ENCODE measurements at places on chromosomes 3 and 15.

GRCh38 chr15:89578146-89578545 lies 2.9 kb downstream of the TICRR start:
- DNase-seq: no peak

DNA sequence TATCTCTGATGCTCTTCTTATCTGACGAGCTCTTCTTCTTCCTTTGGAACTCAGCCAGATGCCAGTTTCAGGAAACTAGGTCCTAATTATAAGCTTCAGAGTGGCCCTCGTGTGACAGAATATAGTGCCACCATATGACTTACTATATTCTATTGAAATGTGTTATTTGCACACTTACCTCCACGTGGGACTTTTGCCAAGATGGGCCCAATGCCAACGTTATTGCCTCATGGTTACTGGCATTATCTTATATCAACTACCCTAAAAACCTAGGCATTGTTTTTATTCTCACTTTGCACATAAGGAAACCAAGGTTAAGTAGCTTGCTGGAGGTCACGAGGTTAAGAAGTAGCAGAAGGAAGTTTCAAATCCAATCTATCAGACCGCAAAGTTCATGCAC lies 71.3 kb upstream of the SLCO3A1 start:
- no peak for DNase-seq

DNA sequence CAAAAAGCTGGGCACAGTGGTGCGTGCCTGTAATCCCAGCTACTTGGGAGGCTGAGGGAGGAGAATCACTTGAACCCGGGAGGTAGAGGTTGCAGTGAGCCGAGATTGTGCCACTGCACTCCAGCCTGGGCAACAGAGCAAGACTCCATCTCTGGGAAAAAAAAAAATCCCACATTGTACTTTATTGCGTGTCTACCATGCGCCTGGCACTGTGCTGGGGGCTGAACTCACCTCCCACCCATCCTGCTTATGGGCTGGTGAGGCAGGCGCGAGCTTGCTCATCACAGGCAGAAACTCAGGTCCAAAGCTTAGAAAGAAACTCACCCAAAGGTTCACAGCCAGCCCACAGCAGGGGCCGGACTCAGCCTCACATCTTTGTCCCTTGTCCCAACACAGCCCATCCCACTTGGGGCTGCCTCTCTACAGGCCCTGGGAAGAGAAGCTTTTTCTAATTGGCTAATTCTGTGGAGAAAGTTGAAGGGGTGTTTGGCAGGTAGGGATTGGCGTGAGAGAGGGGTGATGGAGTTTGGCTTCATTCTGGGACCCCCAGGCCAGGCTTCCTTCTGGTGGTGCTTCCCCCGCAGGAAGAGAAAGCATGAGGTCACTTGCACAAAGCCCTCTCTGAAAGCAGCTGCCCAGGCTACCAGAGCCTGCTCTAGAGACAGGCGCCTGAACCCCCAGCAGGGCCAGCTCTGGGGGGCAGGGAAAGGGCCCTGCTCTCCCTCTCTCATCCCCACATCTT lies 122.6 kb upstream of the SMAD3 start:
- DNase-seq: no peak

DNA sequence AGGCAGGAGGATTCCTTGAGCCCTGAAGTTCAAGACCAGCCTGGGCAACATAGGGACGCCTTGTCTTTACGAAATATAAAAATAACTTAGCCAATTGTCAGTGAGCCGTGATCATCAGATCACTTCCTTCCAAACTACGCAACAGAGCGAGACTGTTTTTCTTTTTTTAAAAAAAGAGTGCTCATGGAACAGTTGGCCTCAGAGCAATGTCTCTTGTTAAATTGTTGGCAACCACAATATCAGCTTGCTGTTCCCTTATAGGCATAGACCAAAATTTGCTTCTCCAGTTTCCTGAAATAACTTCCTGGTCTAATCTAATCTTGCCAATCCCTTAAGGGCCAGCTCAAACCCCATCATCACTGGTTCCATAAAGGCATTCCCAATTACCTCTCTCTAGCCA lies 93.3 kb upstream of the SLC4A7 start:
- no peak for DNase-seq

- DNase-seq: no peak
Measured at GRCh38 chr3:123026565-123027291, 835 bp downstream of the SEMA5B start.

GRCh38 chr15:61383421-61383820 lies 154.3 kb upstream of the RORA start:
- DNase-seq: no peak

DNA sequence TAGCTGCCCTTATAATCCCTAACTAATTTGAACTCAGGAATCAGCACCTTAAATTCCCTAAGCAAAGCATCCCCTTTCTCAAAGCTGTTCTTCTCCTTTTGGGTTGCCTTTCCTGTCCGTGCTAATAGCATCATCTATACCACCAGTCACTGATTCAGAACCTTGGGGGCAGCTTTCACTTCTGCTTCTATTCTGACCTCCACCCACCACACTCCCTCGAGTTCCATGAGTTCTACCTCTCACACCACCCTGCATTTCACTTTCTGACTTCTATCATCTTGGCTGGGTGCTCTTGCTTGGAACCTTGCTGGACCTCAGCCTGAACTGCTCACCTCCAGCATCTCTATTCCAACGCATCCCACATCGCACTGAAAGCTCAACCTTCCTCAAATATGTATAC lies 55.4 kb upstream of the KCNMB2 start:
- no peak for DNase-seq

GRCh38 chr3:116034794-116035193 lies 410.5 kb downstream of the LSAMP start:
- DNase-seq: no peak

DNA sequence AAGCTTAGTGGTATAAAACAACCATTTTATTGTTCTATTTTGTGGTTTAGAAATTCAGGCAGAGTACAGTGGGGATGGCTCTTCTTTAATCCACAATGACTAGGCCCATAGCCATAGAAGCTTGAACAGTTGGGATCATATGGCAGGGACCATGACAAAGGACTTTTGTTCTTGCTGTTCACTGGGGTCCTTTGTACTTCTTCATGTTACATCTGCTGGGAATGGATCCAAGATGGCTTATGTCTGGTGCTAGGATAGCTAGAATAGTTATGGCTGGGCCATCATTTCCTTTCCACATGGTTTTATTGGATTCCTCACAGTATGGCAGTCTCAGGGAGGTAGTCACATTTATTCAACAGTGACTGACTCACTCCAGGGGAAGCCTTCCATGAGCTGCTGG lies 427.9 kb upstream of the AGTR1 start:
- DNase-seq: no peak

DNA sequence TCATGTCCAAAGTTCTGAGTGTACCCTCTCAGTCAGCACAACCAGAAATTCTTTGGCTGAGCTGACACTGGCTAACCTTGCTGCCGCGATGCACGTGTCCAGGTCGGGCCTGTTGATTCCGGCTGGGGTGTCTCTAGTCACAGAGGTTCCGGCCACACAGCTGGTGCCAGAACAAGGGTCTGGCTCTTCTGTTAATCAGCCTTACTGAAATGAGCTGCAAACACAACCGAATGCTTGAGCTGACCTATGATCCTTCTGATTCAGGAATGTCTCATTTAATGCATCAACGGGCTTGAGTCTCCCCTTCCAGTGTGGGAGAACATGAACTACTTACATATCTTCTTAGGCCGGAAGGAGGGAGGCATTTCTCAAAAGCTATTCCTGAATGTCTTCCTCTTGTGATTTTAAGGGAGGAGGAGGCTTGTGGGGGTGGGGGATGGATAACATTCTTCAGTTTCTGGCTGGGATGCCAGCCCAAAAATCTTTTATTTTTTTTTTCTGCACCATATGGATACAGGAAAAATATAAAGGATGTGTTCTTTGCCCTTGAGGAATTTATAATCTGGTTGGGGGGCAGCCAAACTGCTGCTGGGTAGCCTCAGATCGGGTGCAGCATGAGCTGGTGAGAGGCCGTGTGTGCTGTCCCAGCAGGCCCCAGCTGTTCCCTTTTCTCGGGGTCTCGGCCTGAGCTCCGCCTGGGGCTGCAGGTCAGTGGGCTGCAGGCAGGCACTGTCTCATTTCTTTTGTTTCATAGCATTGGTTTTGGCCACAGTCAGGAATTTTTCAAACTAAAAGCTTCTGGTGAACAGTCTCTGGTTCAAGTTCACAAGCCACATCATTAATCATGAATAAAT lies 319.1 kb upstream of the TBL1XR1 start:
- DNase-seq: no peak

- DNase-seq: no peak
Measured at GRCh38 chr15:72785432-72785831, 1.9 kb upstream of the ADPGK start.

GRCh38 chr15:75143738-75144334 lies 57.8 kb upstream of the C15orf39 start:
- no peak for DNase-seq

DNA sequence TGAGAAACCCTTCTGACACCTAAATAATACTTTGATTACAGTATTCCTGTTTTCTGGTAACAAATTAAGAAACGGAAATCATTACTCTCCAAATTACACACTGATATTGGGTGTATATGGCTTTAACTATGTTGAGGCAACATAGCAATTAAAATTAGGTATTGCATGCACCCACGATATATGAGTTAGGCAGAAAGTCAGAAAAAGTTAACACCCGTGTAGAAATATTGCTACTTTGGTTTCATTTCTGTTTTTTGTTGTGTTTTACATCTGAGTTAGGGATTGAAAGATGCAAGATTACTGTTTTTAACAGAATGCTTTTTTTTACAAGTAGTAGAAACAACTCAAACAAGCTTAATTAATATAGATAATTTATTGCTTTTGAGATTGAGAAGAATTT lies 327.8 kb downstream of the GBE1 start:
- no peak for DNase-seq

DNA sequence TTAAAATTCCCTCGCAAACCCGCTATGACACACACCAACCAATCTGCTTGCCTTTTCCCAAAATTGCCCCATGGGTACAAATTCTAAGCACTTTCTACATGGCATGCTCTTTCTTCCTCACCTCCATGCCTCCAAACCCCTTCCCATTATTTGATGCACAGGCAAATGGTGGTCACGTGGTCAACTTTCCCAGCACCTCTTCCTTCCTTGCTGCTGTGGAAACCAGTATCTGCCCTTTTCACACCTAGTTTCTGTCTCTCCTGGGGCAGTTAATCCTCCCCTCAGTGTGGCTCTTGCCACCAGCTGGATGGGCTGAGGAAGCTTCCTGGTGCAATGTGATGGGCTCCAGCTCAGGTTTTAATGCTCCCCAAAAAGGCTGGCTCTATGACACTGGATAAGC lies 38.4 kb upstream of the ST8SIA2 start:
- no peak for DNase-seq

DNA sequence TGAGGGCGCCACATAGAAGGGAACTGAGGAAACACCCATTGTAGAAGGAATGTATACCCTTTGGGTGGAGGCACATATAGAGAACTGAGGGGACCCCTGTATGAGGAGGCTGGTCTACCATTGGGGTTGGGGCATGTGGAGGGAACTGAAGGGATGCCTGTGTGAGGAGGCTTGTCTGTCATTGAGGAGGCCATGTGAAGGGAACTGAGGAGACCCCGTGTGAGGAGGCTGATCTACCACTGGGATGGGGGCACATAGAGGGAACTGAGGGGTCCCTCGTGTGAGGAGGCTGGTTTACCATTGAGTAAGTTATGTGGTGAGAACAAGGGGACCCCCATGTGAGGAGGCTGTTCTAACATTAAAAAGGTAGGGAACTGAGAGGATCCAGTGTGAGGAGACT lies 156.1 kb downstream of the FBLN2 start:
- DNase-seq: no peak
